ENCODE measurements at places on chromosomes 16 and 17.
A peak's percentile ranks its signal among the peaks of the same experiment; 100 is the strongest.

GRCh38 chr16:9625122-9625521, 533.7 kb downstream of the HAPSTR1 start:
- DNase-seq: no peak

DNA sequence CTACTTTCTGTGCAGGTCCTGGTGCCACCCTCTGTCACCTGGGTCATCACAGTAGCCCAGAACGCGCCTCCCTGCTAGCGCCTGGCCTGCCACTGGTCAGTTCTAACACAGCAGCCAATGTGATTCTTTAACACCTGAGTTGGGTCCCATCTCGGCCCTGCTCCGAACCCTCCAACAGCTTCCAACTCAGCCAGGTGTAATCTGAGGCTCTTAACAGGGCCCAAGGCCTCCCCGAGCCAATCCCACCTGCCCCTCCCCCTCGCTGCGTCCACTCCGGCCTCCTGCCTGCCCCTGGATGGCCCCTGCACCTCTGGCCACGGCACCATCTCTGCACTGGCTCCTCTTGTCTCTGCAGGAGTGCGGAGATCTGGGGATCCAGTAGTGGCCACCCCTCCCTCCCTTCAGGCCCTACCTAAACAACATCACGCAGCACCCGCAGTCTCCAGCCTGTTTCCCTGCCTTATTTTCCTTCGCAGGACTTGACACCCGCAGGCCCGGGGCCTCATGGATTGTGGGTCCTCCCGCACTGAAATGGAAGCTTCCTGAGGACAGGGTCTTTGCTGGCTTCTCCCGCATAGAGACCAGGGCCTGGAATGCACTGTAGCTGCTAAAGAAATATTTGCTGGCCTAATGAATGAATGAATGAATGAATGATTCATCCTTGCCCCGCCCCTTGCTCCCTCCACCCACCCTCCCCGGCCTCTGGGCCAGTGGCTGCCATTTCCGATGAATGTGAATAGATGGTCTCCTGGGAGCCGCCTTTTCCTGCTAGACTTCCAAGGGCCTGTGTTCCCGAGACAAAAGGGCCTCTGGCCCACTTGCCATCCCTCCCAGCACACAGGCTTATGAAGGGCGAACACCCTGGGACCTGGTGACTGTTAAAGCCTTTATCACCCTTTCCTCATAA, 174.8 kb upstream of the FOXF1 start:
- no peak for DNase-seq

DNA sequence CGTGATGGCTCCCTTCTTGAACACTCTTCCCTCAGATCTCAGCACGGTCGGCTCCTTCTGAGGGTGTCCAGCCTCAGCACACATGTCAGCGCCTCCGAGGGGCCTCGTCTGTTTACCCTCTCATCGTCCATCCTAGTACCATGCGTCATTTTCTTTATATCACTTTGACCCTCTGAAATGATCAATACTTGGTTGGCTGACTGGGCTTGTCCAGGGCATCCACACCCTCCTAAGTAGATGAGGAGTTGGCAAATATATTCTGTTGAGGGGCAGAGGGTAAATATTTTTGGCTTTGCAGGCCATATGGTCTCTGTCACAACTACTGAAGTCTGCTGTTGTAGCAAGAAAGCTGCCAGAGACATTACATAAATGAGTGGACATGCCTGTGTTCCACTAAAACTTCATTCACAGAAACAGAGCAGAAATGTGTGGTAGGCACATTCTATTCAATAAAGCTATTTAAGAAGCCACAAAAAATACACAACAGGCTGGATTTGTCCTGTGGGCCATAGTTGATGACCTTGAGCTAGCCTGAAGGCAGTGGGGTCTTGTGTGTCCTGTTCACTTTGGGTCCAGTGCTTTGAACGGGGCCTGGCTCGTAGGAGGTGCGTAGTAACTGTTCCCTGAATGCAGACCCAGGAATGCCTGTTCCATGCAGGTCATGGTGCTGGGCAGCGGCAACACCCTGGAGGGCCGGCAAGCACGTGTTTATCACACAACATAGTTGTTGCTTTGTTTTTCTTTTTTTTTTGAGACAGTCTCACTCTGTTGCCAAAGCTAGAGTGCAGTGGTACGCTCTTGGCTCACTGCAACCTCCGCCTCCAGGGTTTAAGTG, 185.8 kb downstream of the SNX29 start:
- no peak for DNase-seq

- DNase-seq: no peak
These were observed 248.9 kb downstream of the SHISA9 start for GRCh38 chr16:13150181-13150885.

GRCh38 chr16:50314665-50315064, 48.3 kb downstream of the ADCY7 start:
- DNase-seq: no peak

GRCh38 chr16:53704445-53704813, 473 bp downstream of the FTO start:
- DNase-seq: no peak

- DNase-seq: no peak
These were observed 240.9 kb downstream of the KIF2B start for GRCh38 chr17:54063639-54064038.

DNA sequence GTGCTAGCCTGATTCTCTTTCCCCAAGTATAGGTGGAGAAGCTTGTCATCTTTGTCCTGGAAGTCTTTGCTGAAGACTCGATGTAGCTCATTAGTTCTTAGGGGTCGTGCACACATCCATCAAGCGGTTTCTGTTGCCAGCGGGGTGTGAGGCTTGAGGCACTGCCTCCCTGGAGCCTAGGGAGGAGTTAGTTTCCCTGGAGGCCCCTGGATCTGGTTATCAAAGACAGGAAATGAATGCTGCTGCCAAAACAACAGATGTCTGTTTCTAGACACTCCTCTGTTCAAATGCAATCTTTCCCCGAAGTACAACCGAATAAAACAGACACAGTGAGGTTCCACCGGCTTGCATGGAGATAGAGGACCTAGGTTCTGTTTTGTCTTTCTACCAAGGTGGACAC, 17.5 kb downstream of the HS3ST4 start:
- DNase-seq: no peak

GRCh38 chr17:27879987-27880608, 13.1 kb downstream of the LYRM9 start:
- peak; percentile 18 for DNase-seq

- no peak for DNase-seq
These were observed 130.6 kb upstream of the SDK2 start for GRCh38 chr17:73774852-73775251.

GRCh38 chr17:81282141-81282540, 13.0 kb downstream of the SLC38A10 start:
- no peak for DNase-seq

DNA sequence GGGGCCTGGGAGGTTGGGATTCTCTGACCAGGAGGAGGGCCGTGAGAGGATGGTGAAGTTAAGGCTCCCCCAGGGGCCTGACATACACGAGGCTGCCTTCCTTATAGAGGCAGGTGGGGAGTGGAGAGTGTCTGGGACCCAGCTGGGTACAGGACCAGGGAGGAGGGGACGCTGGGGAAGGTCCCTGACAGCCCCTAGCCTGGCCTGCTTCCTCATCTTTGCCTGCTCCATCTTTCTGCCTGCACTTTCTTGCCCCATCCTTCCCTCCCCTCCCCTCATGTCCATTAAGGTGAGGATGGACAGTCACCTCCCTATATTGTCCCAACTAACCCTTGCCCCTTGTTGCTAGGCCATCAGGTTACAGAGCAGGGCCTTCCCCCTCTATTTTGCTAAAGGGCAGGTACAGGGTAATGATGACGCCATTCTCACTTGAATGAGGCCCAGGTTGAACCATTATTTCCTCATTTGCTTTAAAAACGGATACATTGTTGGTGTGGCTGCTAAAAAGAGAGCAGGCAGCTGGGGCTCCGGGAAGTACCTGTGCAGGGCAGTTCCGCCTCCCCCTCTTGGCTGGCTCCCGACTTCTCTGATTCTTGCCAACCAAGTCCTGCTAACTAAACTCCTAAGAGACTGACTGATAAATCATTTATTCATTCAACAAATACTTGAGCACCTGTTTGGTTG, 1.3 kb downstream of the C17orf99 start:
- DNase-seq: no peak

- DNase-seq: peak; percentile 22
These were observed 184.8 kb upstream of the CIBAR2 start for GRCh38 chr16:85296859-85297660.

DNA sequence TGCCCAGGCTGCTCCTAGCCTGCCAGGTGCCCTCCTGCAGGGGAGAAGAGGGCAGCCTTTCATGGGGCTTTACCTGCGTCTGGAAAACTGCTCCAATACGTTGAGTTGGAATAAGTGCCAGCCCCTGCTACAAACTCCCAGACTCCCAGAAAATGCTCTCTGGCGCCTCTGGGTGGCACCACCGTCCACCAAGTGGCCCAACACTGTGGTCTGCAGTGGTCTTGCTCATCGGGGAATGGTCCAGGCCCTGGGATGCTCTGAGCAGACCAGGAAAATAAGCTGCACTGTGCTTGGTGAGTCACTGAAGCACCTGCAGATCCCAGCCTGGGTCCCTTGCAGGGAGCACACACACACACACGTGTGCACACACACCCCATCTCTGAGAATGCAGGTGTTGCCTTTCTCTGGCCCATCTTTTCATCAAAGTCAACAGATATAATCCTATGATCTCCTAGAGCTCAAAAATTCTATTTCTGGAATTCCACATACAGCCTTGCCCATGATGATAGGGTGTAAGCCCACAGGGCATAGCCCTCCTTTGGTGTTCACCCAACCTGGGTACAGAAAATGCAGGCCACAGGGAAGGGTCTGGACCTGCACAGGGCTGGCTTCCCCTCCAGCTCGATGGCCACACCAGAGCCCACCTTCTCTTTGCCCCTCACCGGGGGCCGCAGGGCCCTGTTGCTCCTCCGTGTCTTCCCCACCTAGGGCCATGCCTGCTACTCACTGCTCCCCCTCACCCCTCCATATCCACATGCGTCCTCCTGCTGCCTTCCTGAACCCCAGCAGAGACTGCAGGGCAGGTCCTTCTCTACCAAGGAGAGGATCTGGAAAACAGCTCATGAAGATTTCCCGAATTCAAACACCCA, 20.5 kb downstream of the CDIP1 start:
- DNase-seq: no peak

GRCh38 chr16:35750701-35751104, 2291.3 kb downstream of the TP53TG3F start:
- DNase-seq: no peak

- DNase-seq: no peak
These were observed 237.7 kb downstream of the SEC14L1 start for GRCh38 chr17:77378318-77379064.

DNA sequence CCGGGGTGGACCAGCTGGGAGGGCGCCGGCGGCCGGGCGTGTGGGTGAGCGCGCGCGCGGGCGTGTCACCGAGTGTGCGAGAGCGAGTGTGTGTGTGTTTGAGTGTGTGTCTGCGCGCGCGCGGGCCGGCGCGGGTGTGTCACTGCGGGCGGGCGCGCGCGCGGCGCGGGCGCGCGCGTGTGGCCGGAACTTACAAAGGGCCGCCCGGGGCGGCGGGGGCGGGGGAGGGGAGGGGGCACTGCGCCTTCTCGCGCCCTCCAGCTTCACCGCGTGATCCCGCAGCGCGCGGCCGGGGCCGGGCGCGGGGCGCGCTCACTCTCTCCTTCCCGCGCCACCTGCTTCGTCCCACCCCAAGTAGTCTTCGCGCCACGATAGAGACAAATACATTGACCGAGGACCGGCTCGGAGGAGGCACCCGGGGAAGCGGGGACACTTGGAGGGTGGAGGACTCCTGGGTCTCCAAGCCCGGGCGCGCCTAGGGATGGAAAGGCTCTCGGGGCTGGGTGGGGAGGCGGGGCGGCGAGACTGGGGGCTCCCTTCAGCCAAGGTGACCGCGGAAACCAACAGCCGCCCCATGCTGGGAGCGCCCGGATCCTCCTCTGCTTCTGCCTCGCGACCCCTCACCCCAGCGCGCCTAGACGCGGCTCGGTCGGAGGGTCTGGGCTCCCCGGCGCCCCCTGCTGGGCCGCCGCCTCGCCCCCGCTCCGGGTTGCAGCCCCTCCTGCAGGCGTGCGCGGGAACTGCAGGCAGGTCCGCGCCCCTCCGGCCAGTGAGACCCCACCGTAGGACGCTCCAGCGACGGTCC, at the start of gene SRCIN1:
TSS of gene SRCIN1 (minus strand) at position 112 of the 805 bp plus-strand sequence. CDS start 247 bp downstream, outside the sequence.
- DNase-seq: no peak

DNA sequence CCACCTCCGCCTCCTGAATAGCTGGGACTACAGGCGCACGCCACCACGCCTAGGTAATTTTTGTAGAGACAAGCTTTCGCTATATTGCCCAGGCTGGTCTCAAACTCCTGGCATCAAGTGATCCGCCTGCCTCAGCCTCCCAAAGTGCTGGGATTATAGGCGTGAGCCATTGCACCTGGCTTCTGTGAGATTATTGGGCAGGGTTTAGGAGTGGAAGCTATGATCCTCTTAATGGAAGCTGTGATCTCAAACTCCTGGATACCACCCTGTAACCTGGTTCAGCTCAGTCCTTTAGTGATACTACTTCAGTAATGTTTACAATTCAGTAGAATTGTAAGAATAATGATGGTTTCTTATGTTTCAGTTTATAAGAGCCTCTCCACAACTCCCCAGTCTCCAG, 14.1 kb downstream of the NFE2L1 start:
- no peak for DNase-seq

DNA sequence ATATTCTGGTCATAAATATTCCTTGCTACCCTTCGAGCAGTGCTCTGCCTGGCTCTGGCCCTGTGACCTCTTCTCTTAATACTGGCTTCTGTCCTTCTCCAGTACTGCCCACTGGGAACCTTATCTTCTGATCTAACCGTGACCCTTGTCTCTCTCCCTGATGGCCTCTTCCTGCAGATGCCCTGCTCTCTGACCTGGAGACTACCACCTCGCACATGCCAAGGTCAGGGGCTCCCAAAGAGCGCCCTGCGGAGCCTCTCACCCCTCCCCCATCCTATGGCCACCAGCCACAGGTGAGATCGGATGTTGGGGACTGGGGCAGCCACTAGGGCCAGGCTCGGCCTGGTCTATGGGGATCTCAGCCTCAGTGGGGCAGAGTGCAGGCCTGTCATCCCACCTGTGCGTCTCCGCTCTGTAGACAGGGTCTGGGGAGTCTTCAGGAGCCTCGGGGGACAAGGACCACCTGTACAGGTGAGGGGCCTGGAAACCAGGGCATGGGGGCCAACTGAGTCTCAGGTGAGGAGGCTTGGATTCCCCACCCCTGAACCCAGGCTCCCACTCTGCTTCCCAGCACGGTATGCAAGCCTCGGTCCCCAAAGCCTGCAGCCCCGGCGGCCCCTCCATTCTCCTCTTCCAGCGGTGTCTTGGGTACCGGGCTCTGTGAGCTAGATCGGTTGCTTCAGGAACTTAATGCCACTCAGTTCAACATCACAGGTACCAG, 1.5 kb downstream of the TGFB1I1 start:
- DNase-seq: no peak

All from activated T-helper 1 cell treated with anti-CD3 and anti-CD28 coated beads, Interleukin-2, amount 50 U/mL, for 16 hours (primary cell).